Activated CD4-positive, CD25-positive, alpha-beta regulatory T cell treated with anti-CD3 and anti-CD28 coated beads, Interleukin-2, amount 50 U/mL, for 72 hours (primary cell): ENCODE measurements at places on chromosomes 12 and 14.
A peak's percentile ranks its signal among the peaks of the same experiment; 100 is the strongest.

GRCh38 chr14:25833341-25834126 is 764.3 kb downstream of the NOVA1 start:
- no peak for DNase-seq

DNA sequence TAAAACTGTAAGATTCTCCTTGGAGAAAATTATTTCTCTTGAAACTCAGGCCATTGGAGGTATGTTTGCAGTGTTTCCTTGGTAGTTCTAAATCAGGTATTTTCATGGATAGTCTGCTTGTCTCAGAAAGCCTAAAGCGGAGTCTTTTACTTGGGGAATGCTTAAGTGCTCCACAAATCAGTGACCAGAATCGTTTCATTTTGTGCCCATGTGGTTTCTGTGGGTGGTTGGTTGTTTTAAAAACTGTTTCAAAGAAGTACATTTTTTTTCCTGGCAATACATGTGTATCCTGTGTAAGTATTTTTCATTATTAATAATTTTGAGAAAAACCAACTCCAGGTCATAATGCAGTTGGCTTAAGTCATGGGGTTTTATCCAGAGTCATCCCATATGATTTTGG is 33.6 kb downstream of the CCDC91 start:
- DNase-seq: no peak

DNA sequence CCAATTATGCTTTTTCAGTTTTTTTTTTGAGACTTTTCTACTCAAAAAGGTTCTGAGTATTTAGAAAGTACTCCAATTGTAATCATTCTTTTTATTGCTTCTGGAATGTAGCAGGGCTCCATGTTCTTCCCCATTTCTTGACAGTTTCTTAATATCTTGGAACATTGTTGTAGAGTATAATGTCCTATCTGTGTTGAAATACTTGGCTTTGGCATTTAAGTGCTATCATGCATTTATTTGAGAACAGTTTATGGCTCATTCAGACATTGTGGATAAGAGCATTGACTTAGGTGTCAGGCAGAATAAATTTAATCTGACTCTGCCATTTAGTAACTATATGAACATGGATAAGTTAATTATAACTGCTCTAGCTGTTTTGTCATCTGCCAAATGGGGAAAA is 28.3 kb downstream of the ADIPOR2 start:
- DNase-seq: no peak

- no peak for DNase-seq
These were observed 18.2 kb downstream of the MSI1 start for GRCh38 chr12:120350576-120351350.

DNA sequence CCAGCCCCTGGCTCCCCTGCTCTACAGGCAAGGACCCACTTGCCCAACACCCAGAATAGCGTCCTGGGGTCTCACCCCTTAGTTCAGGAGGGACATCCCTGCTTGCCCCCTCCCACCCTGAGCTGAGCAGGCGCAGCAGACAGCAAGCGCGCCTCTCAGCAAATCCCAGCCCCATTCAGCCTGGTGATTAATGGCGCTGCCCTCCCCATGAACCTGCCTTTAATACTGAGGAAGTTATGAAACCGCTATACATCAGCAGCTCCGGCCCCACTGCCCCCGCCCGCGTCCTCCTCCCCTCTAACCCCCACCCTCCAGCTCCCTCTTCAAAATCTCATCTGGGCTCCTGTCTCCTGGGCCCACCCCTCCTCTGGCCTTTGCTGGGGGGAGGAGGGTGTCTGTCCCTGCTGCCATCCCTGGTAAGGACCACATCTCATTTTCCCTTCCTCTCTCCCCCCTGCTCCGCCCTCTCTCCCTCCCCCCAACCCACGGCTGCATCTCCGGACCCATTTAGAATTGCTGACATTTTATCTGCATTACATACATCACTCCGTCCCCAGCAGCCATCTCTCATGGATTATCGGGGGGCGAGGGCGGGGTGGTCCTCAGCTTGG is 7.1 kb upstream of the SMUG1 start:
- no peak for DNase-seq

DNA sequence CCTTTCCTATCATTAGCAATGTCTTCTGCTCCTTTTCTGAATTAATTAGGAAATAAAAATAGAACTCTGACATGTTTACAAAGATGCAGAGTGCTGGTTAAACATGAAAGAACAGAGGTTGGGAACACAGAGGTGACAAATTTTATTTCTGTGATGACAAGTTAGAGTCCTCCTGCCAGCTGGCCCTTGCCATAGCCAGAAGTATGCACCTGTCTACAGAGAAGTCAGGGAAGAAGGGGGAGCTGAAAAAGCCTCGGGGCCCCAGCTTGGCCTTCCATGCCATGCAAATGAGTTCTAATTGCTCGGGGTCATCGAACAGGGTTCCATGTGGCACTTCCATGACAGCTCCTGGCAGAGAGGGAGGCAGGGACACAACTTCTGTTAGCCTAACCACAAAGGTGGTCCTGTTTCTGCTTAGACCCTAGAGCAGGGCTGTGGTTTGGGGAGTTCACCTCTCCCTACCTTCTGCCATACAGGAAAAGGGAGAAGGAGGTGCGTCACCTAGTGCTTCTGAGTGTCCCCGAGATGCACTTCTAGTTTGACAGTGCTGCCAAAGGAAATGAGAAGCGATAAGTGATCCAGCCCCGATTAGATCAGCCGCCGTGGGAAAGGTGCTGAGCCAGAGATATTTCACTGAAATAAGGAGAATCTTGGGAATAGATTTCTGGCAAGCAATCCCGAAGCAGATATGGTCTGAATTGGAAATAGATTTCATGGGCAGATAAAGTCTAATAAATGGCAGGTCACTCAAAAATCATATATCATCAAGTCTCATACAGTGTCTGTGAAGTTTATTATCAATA is 155.8 kb upstream of the FOXN3 start:
- DNase-seq: no peak

DNA sequence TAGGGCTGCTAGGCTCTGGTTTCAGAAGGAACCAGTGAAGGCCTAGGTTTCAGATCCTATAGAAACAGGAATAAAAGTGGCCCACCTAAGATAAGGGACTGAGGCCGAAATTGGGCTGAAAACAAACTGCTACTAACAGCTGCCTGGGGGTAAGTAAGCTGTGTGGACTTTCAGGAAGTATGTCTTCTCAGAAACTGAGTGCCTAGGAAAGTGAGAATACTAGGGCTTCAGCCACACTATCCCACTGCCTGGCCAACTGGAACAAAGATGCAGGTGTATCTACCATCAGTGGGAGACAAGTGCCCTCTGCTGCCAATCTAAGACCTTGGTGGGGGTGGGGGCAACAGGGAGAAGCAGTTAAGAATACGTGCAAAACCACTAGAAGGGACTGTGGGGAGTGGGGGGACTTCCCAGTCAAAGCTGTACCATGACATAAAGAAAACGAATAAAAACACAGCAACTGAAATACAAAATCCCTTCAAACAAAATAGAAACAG is 82.5 kb downstream of the MED13L start:
- peak; percentile 36 for DNase-seq

GRCh38 chr14:59299731-59300130 is 111.3 kb downstream of the DAAM1 start:
- no peak for DNase-seq

- DNase-seq: no peak
These were observed 45.0 kb downstream of the ANO6 start for GRCh38 chr12:45260854-45261253.

- DNase-seq: no peak
These were observed 11.9 kb downstream of the RNF10 start for GRCh38 chr12:120546050-120546386.

GRCh38 chr14:69493791-69494190 is 9.3 kb downstream of the PLEKHD1 start:
- no peak for DNase-seq

DNA sequence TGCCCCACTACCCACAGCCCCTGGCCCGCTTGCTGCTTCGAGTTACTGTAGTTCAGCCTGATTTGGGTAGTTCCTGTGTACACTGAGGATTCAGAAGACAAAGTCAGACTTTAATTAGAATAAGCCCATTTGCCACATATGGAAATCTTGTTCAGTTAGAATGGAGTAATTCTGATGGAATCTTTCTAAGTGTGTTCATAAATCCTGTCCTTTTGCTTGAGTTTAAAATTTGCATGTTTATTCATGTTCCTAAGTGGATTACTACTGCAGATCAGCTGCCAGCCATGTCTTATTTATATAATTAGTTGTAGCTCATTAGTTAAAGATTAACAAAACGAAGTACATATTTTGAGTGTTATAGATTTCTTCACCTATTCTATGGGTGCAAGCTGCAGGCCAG is 504.5 kb downstream of the PCNX1 start:
- DNase-seq: no peak

DNA sequence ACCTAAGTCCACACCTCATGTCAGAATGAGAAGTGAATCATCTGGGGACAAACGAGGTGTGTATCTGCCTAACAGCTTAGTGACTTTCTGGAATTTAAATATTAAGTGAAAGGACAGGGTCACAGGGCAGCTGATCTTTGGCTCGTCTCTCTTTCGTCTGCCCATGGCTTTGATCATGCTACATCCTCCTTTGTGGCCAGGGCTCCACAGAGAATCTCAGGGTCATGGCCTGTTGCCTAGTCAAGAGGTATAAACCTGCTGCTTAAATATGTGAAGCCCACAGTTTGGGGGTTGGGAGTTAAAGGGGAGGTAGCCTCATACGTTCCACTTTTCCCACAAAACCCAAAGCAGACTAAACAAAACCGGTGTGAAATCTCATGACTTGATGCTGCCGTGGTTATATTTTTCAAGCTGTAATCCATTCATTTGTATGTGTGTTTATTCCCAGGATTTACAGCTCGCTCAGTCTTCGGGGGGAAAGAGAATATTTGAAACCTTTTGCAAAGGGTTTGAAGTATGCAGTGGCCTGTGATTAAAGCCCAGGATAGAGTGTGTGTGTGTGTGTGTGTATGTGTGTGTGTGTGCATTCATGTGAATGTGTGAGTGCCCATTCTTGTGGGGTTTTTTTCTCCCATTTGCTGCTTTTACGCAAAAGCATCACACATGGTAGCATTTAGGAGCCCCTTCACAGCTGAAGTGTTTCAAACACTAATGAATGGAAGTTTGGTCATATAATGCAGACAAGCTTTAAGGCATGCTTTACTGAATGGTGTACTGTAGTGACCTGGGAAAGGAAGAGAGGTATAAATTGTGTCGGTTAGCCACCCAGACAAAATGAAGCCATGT is 137.1 kb downstream of the HMGA2 start:
- no peak for DNase-seq

DNA sequence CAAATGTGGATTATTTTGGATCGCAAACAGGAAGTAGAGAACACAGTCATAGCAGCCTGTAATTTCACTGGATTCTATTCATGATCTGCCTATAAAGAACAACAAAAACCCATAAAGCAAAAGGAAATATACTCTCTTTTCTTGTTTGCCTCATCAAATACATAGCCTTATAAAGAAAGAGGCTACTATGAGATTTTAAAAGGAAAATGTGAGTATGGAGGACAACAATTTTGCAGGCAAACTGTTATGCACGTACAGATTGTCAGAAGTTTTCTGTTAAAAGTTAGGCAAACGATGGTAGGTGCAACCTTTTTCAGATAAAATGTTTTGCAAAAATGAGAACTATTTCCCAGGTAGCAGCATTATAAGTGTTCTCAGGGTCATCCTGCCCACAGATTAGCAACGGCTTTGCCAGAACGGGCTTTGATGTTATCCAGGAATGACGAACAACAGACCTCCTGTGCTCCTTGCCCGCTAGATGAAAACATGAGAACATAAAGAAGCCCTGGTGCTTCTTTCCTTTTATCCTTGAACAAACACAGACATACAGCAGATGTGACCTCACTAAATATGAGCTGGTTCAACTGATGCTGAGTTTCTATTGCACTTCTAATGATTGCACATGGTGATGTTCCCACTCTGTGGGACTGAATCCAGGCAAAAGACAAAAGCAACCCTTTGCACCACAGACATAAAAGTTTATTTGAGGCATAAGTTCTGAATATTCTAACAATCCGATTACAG is 88.1 kb downstream of the ITPR2 start:
- DNase-seq: no peak

DNA sequence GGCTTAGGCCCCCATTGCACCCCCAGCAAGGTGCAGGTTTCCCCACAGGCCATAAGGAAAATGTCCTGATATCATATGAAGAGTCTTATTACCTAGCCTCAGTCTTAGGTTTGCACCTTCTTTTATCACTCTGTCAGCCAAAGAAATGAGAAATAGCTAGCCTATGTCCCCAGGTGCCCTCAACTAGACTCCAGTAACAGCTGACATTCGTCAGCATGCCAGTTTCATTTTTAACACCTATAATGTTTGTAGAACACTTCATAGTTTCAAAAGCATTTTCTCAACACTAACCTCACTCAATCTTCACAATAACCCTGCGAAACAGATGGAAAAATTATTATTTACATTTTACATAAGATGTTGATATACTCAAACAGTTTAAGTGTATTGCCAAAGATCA is 24.0 kb upstream of the OR10P1 start:
- DNase-seq: no peak

- no peak for DNase-seq
These were observed 2.6 kb downstream of the KRT84 start for GRCh38 chr12:52382854-52383253.

GRCh38 chr12:66708704-66709456 is 30.0 kb upstream of the GRIP1 start:
- no peak for DNase-seq

DNA sequence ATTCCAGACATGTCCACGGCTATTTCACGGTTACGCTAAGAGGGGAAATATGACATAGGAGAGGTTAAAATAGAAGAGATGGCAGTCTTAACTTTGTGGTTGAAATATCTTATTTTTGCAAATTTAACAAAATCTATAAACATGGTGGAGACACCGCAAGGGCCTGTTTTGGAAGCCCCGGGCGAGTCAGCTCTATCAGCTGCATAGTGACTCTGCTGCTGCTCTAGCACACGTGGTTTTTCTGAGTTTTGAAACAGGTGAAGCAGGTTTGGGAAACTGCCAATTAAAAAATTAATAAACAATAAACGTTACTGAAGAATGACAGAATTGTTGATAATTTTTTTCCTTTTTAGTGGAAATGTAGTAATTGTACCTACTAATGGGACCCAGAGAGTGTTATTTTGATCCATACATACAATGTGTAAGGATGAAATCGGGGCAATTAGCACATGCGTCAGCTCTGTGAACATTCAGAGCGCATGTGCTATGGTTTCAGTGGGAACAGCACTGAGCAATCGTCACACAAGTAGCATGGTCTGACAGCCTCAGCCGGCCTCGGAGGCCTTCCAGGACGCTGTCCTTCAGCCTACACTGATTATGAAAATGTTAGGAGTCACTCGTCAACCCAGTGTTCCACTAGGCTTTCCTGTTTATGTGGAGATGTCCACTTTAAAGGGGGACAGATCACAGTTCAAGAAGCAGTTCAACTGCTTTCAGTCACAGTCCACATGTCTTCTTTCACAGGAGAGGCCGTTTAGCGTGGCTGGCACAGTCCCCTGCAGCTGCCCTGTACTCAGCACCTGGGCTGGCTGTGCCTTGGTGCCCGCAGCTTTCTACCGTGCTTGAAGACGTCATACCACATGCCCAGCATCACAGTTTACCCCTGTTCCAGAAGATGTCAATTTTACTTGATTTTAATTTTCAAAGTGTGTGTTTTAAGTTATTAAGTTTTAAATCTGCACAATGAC is 51.8 kb downstream of the MOK start:
- DNase-seq: no peak

DNA sequence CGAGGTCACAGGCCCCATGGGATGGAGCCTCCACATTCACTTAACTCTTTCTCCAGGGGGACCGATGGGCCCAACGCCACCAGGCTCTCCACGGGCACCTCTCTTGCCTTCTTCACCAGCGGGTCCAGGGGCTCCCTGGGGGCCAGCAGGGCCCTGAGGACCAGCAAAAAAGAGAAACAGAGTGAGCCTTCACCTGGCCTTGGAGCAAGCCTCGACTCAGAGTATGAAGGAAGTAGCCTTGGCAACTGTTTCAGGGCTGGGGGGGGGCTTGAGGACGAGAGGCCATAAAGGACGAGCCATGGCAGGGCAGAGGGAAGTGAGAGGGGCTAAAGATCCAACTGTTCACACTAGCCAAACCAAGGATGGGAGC is 18.0 kb downstream of the COL2A1 start:
- no peak for DNase-seq
